ENCODE measurements at places on chromosomes 12 and 14.

- no peak for DNase-seq
Measured at GRCh38 chr14:45381091-45381490, 128.1 kb upstream of the MIS18BP1 start.

DNA sequence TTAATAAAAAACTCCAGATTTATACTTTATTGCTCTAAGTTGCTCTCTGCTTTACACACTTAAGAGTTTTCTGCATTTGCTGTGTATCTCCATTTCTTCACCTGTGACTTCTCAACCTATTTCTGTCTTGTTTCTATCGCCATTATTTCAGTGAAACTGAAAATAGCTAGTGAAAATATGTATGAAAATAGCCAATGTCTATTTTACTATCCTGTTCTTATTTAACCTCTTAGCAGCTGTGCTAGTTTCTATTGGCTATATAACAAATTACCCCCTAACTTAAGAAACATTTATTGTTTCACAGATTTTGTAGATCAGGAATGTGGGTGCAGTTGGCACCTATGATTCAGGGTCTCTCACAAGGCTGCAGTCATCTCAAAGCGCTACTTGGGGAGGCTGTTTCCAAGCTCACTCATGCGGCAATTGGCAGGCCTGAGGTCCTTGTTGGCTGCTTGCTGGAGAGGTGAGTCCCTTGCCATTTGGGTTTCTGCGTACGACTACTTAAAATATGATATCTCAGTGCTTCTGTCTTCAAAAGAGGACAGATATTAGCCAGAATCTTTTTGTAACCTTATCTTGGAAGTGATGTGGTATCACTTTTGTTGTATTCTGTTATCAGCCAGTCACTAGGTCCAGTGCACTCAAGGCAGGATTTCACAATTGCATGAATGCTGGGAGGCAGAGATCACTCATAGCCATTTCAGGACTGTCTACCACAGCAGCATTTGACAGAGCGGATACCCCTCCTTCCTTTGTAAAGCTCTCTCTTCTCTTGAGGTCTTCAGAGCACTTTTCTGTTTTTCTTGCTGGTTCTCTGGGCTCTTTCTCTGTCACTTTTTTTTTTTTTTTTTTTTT, 7.2 kb downstream of the ERC1 start:
- DNase-seq, result no peak

DNA sequence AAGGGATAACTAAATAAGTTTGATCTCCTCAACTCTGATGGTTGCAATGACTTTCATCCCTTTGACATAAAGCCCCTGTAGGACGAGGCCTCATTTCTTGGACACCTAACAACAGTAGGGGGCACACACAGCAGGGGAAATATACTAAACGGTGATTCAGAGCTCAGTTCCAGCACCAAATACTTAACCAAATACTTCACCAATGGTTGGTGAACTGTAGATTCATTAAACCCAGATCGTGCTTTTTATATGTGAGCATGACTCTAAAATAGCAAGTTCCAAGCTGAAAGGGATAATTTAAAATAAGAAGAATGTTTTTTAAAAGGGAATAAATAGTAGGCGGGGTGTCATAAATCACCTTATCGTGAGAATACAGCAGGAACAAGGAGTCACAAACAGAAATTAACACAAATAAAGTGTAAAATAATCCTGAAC, 53.2 kb downstream of the ATG2B start:
- DNase-seq, result no peak

GRCh38 chr12:88381466-88381865, 198.8 kb downstream of the KITLG start:
- no peak for DNase-seq

GRCh38 chr12:85531341-85531740, 251.3 kb downstream of the ALX1 start:
- no peak for DNase-seq

Data from D721Med (cell line).